ENCODE measurements at places on chromosomes 6 and 20.

DNA sequence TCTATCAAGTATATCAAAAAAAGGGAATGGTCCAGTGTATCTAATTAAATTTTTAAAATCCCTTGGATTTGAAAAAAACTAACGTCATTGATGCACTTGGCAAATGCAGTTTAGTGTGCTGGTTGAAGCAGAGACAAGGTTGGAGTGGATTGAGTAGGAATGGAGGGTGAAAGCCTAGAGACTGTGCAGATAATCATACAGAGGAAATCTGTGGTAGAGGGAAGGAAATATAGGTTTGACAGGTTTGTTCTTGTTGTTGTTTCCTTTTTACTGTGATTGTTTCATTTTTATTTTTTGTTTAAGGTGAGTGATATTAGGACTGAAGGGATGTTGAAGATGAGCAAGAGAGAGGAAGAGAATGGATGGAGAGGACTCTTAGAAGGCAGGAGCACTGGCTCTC is 29.0 kb upstream of the L3MBTL3 start:
- no peak for DNase-seq

- no peak for DNase-seq
These were observed 49.3 kb downstream of the ELOVL5 start for GRCh38 chr6:53299331-53300005.

DNA sequence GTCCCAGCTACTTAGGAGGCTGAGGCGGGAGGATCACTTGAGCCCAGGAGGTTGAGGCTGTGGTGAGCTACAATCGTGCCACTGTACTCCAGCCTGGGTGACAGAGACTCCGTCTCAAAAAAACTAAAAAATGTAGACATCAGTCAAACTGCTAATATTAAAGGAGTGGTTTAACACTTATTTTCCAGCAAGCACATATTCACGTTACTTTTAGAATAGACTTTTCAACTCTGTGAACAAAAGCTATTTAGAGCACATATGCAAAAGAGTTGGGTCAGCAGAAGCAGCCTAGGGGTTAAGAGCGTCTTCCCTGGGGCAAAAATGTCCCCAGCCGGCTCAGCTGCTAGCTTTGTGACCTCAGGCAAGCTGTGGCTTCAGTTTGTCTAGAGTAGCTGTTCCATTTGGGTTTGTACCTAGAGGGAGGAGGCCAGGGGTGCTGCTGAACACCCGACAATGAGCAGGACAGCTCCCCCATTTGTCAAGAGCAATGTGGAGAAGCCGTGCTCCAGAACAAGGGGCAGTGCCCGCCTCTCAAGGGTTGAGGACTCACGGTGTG is 62.5 kb upstream of the PTGIS start:
- DNase-seq = no peak

- no peak for DNase-seq
These were observed 41.1 kb downstream of the EZR start for GRCh38 chr6:158778005-158778527.

DNA sequence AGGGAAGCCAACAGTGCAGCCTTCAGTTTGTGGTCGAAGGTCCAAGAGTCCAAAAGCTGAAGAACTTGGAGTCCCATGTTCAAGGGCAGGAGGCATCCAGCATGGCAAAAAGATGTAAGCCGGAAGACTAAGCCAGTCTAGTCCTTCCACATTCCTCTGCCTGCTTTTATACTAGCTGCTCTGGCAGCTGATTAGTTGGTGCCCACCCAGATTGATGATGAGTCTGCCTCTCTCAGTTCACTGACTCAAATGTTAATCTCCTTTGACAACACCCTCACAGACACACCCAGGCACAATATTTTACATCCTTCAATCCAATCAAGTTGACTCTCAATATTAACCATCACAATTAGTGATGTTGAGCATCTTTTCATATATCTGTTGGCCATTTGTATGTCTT is 23.1 kb upstream of the PHIP start:
- DNase-seq = no peak

DNA sequence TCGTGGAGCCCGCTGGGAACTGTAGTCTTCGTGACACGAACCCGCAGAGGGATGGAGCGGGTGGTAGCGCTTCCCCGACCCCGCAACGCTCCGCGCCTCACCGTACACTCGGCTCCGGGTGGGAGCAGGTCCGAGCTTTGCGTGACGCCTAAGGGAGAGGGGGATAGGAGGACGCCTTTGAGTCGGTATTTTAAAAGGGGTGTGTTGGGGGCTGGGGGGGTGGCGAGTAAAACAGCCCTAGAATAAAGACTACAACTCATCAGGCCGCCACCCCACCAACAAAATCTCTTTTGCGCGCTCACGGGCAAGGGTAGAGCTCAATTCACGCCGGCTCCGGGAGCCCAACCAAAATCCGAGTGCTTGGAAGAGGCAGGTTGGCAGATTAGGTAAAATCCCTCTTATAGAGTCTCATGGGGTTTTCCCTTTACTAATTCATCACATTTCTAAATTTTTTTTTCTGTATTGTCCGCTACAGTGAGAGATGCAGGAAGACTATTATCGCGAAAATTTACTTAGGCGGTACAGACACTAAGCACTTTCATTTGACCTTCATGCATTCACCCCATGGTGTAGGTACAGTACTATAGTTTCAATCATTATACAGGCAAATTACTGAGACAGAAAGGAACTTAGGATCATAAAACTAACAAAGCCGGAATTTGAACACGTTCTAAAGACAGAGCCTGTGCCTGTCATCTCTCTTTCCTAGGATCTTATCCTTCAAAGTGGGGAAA is 706 bp upstream of the SNX14 start:
- no peak for DNase-seq

- no peak for DNase-seq
These were observed 94.2 kb upstream of the SCP2D1 start for GRCh38 chr20:18719426-18719825.

GRCh38 chr20:20603339-20603990 is 109.0 kb downstream of the RALGAPA2 start:
- no peak for DNase-seq

DNA sequence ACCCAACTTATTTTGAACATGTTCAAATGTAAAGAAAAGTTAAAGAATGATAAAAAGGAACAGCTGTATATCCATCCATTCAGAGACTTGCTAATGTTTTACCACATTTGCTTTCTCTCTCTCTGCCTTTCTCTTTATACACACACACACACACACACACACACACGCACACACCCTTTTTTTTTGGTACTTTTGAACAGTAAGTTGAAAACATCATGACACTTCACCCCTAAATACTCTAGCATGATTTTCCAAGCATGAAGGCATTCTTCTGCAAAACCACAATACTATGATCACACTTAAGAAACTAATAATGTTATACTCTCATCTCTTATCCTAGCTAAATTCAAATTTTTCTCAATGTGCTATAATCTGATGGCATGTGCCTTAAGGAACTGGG is 192.3 kb downstream of the UTRN start:
- DNase-seq = no peak

DNA sequence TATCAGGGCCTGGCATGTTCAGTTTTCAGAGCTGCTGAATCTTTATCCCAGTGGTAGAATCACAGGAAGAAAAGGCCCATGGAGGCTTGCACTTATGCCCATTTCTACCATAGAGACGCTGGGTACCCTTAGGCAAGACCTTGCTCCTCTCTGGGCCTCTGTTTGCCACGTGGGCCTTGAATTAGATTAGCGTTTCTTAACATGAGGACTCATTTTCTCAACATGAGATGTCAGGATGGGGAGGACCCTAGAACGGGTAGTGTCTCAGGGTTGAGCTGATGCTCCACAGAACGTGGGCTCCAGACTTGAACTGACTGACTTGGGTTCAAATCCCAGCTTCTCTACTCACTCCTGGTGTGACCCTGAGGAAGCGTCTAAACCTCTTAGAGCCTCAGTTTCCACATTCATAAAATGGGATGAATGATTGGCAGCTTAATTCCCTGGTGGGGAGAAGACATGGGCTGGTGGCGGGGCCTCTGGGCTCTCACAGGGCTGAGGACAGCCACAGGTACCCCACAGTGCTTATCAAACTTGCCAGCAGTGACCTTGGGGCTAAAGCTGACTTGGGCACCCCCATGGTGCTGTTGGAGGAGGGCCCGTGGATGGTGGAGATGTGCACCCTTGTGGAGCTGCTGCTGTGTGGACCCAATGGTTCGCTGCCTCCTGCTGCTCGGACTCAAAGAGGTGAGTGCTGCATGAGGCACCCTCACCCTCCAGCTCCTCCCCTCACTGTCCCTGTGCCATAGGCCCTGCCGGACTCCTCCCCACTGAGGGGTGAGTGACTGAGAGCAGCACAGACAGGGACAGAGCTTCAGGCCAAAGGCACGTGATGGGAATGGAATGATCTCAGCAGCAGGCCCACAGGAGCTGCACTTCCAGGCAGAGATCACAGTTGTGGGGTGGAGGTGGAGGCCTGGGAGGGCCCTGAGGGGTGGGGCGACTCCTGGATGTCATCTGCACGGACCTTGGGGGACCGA is 28.2 kb downstream of the SUN5 start:
- peak; percentile 20 for DNase-seq

GRCh38 chr6:40845553-40845952 is 193.5 kb downstream of the UNC5CL start:
- peak; percentile 35 for DNase-seq

GRCh38 chr6:116536216-116536621 is 9.3 kb downstream of the TRAPPC3L start:
- no peak for DNase-seq

- DNase-seq = peak; percentile 55
These were observed 15.5 kb downstream of the COL9A3 start for GRCh38 chr20:62832212-62832922.

GRCh38 chr20:38212806-38213606 is 47.5 kb downstream of the KIAA1755 start:
- no peak for DNase-seq

DNA sequence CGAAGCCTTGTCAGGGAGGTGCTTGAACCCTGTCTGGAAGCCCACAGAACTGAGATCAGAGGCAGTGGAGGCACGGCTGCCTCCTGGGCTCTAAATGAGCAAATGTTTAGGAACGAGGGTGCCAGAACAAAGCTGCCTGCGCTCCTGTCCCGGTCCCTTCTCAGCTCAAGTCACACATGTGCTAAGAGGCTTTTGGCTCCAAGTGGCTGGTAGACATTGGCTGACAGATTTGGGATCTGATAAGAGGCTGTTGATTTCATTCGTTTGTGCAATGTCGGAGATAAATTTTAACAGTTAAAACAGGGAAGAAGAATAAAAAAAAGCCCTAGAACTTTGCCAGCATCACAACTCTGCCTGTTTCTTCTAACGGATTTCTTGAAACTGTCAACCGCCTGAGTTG is 191.8 kb downstream of the NRN1 start:
- DNase-seq = no peak

DNA sequence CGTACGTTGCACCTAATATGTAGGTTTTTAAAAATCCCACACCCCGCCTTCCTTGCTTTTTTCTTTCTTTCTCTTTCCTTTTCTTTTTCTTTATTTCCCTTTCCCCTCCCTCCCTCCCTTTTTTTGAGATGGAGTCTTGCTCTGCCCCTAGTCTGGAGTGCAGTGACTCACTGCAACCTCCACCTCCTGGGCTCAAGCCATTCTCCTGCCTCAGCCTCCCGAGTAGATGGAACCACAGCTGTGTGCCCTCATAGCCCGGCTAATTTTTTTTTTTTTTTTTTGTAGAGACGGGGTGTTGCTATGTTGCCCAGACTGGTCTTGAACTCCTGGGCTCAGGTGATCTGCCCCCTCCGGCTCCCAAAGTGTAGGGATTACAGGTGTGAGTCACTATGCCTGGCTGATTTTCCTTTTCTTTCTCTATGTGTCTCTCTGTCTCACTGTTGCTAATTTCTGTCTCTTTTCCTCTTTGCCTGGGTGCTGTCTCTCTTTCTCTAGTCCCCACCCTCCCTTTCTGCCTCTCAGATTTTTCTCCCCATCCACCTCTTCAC is 61.2 kb downstream of the SRC start:
- DNase-seq = no peak

- DNase-seq = no peak
These were observed 2.2 kb upstream of the UBD start for GRCh38 chr6:29561606-29562181.

GRCh38 chr6:170130201-170130621 is 160.7 kb downstream of the DLL1 start:
- DNase-seq = peak; percentile 12

- DNase-seq = no peak
These were observed 39.4 kb upstream of the MLIP start for GRCh38 chr6:54071821-54072340.

GRCh38 chr20:37457921-37458320 is 63.1 kb upstream of the NNAT start:
- no peak for DNase-seq

GRCh38 chr6:16720861-16721260 is 40.4 kb downstream of the ATXN1 start:
- no peak for DNase-seq

DNA sequence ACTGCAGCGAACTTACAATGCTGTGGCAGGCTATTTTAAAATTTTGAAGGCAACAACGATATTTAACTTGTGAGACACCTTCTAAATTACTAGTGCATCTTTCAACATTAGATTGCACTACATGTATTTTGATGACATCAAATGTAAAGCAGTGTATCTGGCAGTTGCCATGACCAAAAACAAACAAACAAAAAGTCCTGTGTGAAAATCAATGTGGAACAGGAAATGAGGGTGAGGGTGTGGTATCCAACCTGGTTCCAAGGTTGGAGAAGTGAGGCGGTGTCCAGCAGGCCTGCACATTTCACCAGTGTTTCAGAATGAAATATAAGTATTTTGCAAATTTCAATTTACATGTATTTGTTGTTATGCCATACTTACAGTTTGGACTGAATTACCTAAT is 112.0 kb downstream of the LAMP5 start:
- DNase-seq = no peak

DNA sequence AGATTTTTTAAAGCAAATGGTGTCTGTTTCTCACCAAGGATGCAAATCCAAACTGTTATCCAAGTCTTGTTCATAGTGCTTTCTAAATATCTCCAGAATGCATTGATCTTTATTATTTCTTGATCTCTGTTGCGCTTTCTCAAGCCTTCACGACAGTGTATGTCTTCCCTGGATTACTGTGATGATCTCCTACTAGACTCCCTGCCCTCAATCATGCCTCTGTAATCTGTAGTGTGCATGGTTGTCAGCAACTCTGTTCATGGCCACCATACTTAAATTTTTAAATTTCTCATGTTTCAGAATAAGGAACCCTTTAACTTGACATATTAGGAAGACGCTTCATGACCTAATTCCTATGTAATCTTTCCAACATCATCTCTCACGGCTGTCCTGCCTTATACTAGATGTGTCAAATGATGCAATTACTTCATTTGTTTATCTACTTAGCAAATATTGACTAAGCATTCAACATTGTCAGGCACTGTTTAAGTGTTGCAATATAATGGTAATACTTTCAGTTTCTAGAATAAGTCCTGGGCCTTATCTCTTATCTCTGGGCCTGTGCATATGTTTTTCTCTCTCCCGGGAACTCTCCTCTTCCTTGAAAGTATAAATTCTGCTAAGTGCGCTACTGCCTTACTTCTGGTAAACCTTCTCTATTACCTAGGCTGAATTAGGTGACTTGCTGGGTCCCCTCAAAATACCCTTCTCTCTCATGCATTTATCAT is 25.6 kb upstream of the AHI1 start:
- no peak for DNase-seq

DNA sequence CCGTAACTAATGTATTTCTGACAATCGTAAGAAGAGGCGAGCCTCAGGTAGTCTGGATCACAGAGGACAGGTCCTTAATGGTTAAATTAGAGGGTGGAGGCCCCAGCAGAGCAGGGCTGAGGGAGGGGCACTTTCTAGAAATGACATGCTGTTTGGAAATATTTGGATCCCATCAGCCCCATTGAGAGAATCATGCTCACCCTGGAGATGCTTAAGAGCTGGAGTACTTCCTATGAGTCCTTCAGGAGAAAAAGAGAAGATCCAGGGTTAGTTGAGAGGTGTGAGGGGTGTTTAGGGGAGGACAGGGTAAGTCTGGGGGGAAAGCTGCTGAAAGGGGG is 123.0 kb downstream of the TCP11 start:
- no peak for DNase-seq
